CD4-positive, alpha-beta T cell (primary cell): ENCODE measurements at places on chromosomes 3 and 15.
A peak's percentile ranks its signal among the peaks of the same experiment; 100 is the strongest.

DNA sequence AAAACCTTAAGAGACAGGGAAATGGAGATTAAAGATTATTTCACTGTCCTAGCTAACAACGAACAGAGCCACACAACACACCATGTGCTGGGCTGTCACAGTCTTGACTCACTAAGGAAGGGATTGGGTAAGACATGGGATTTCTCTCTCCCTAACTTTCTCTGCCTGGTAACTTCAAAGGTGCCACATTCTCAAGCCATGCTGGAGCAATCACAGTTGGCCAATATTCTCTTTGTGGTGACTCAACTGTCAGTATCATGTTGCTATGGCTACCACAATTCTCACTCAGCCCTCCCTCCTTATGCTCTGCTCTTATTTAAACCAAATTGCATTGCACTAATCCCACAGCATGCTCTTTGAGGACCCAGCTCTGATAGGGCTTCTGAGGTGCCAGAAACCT lies 74.0 kb downstream of the OXNAD1 start:
- no peaks in the 10 kb centered on the region for H3K27me3 ChIP-seq
- no peak overlapping the region for H3K4me3 ChIP-seq
- H3K27ac ChIP-seq: peak overlapping the region; percentile 47

DNA sequence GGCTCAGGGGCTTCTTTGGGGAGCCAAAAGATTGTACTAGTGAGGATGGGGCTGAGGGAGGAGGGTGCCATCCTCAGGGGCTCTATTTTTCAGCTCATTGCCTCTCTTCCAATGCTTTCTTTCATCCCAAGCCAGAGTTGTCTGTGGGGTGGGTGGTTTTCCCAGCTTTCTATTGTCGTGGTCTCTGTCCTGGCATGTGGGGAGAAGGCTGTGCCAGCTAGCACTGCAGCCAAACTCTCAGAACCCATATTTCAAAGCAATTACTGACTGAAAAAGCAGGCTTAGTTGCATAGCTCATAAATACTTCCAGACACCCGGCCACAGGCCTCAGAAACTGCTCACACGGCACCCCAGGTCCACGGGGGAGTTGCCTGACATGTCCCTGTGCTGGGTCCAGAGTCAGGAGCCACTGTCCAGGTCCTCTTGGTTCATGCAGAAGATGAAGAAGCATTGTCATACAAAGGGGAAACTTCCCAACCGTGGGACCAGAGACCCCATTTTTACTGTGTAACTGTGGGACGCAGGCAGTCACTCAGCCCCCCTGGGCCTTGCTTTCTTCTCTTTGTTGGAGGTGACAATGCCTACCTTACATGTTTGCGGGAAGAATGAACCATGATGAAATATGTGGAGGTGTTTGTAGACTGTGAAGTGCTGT lies 27.6 kb downstream of the FGD5 start:
- H3K27ac ChIP-seq: no peak overlapping the region
- DNase-seq: no peak
- peaks cover 12% of the 10 kb centered on the region for H3K4me1 ChIP-seq
- H3K4me3 ChIP-seq: no peak overlapping the region

DNA sequence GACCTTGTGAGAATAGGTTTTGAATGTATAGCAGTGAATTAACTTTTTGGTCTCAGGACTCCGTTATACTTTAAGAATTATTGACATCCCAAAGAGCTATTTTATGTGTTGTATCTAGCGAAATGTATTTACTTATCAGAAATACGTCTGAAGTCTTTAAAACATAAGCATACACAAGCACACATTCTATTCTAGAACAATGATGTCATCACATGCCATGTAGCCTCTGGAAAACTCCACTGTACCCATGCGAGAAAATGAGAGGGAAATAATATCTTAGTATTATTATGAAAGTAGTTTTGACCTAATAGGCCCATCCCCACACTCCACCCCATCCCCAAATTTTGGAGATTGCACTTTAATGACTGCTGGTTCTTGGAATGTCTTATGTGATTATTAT lies 1.5 kb downstream of the POLR2M start:
- peaks cover 34% of the 10 kb centered on the region for H3K36me3 ChIP-seq
- H3K27ac ChIP-seq: peak overlapping the region; percentile 95
- H3K27me3 ChIP-seq: no peaks in the 10 kb centered on the region

DNA sequence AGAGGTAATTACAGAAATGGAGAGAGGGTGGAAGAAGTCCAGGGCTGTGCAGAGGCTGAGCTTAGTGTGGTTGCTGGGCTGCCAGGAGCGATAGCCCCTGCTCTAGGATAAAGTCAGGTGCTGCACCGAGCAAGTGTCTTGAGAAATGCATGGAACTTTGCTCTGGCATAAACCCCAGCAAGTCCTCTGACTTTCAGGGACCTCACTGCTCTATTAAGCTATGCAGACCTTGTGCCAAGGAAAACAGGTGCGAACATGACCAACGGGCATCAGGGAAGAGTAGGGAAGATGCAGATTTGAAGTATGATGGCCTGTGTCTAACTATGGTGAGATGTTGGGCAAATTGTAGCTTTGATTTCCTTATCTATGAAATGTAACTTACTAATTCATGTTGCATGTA lies 416.8 kb downstream of the NR2F2 start:
- DNase-seq: no peak
- no peak overlapping the region for H3K27ac ChIP-seq
- no peak overlapping the region for H3K4me3 ChIP-seq
- no peaks in the 10 kb centered on the region for H3K4me1 ChIP-seq
- H3K27me3 ChIP-seq: no peaks in the 10 kb centered on the region
- no peaks in the 10 kb centered on the region for H3K36me3 ChIP-seq

- no peaks in the 10 kb centered on the region for H3K36me3 ChIP-seq
- DNase-seq: no peak
- H3K27me3 ChIP-seq: no peaks in the 10 kb centered on the region
- H3K4me1 ChIP-seq: peaks cover 9% of the 10 kb centered on the region
- no peak overlapping the region for H3K4me3 ChIP-seq
Observed at GRCh38 chr3:160393346-160394008, 5.5 kb downstream of the IFT80 start.

- H3K36me3 ChIP-seq: no peaks in the 10 kb centered on the region
- no peak overlapping the region for H3K27ac ChIP-seq
- no peak overlapping the region for H3K4me3 ChIP-seq
- H3K27me3 ChIP-seq: no peaks in the 10 kb centered on the region
Observed at GRCh38 chr3:3625544-3626271, 173.5 kb upstream of the LRRN1 start.

DNA sequence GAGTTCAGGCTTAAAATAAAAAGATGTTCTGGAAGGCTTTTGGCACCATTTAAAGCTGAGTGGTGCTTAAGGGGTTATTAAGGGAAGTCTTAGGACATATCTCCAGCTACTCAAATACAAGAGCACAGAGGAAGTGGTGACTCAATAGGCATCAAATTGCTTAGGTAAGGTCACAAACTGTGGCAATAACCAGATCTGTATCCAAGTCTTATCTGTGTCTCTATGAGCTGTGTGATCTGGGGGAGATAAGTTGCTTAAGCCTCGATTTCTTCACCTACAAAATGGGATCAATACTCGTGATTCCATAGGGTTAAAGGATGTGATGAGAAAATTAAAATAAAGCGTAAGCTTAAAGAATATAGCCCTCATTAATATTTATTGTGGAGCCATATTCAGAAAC lies 7.6 kb downstream of the HDC start:
- no peak for DNase-seq
- H3K27me3 ChIP-seq: no peaks in the 10 kb centered on the region
- peaks cover 19% of the 10 kb centered on the region for H3K4me1 ChIP-seq
- no peaks in the 10 kb centered on the region for H3K36me3 ChIP-seq
- no peak overlapping the region for H3K27ac ChIP-seq

DNA sequence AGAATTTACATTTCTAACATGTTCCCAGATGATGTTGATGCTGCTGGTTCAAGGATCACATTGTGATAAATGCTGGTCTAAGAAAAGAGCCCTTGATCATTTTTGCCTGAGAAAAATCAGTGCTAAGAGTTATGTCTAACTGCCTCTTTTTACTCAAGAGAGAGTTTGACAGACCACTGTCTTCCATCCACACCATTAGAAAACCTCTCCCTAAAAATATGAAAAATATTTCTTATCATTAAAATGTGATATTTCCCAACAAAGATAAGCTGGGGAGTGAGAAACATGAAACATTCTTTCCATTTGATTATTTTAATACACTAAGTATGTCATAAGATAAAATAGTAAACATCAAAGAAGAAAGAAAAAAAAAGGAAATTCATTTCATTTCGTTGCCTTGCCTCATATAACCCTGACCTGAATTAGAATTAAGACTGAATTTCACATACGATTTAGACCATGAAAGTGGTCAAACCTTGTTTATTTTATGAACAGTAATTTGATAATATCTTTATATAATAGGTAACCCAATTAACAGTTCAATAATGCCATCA lies 471.8 kb upstream of the ARHGEF26 start:
- H3K4me1 ChIP-seq: no peaks in the 10 kb centered on the region
- H3K36me3 ChIP-seq: no peaks in the 10 kb centered on the region
- no peaks in the 10 kb centered on the region for H3K27me3 ChIP-seq
- H3K27ac ChIP-seq: no peak overlapping the region

GRCh38 chr15:77143616-77144015 lies 72.7 kb upstream of the TSPAN3 start:
- H3K4me1 ChIP-seq: no peaks in the 10 kb centered on the region
- H3K27me3 ChIP-seq: no peaks in the 10 kb centered on the region
- H3K4me3 ChIP-seq: no peak overlapping the region
- no peaks in the 10 kb centered on the region for H3K36me3 ChIP-seq
- H3K27ac ChIP-seq: no peak overlapping the region
- no peak for DNase-seq

- no peaks in the 10 kb centered on the region for H3K36me3 ChIP-seq
- DNase-seq: no peak
- H3K27me3 ChIP-seq: no peaks in the 10 kb centered on the region
- no peak overlapping the region for H3K4me3 ChIP-seq
- no peak overlapping the region for H3K27ac ChIP-seq
Observed at GRCh38 chr15:52098323-52098722, 14.3 kb downstream of the BCL2L10 start.

- H3K27me3 ChIP-seq: no peaks in the 10 kb centered on the region
- no peaks in the 10 kb centered on the region for H3K4me1 ChIP-seq
- H3K36me3 ChIP-seq: no peaks in the 10 kb centered on the region
- no peak overlapping the region for H3K27ac ChIP-seq
Observed at GRCh38 chr3:3771567-3771966, 27.7 kb upstream of the LRRN1 start.

GRCh38 chr3:54863366-54863765 lies 64.5 kb downstream of the LRTM1 start:
- H3K36me3 ChIP-seq: no peaks in the 10 kb centered on the region
- H3K27me3 ChIP-seq: no peaks in the 10 kb centered on the region
- DNase-seq: no peak
- no peaks in the 10 kb centered on the region for H3K4me1 ChIP-seq

- no peaks in the 10 kb centered on the region for H3K27me3 ChIP-seq
- H3K4me1 ChIP-seq: peaks cover 77% of the 10 kb centered on the region
- no peak overlapping the region for H3K4me3 ChIP-seq
- no peak for DNase-seq
Observed at GRCh38 chr15:68807249-68807648, 13.4 kb downstream of the ANP32A start.

GRCh38 chr3:45325676-45326075 lies 62.7 kb upstream of the LARS2 start:
- H3K4me1 ChIP-seq: peaks cover 4% of the 10 kb centered on the region
- no peak for DNase-seq
- H3K27ac ChIP-seq: no peak overlapping the region
- no peak overlapping the region for H3K4me3 ChIP-seq
- H3K36me3 ChIP-seq: no peaks in the 10 kb centered on the region
- H3K27me3 ChIP-seq: no peaks in the 10 kb centered on the region

DNA sequence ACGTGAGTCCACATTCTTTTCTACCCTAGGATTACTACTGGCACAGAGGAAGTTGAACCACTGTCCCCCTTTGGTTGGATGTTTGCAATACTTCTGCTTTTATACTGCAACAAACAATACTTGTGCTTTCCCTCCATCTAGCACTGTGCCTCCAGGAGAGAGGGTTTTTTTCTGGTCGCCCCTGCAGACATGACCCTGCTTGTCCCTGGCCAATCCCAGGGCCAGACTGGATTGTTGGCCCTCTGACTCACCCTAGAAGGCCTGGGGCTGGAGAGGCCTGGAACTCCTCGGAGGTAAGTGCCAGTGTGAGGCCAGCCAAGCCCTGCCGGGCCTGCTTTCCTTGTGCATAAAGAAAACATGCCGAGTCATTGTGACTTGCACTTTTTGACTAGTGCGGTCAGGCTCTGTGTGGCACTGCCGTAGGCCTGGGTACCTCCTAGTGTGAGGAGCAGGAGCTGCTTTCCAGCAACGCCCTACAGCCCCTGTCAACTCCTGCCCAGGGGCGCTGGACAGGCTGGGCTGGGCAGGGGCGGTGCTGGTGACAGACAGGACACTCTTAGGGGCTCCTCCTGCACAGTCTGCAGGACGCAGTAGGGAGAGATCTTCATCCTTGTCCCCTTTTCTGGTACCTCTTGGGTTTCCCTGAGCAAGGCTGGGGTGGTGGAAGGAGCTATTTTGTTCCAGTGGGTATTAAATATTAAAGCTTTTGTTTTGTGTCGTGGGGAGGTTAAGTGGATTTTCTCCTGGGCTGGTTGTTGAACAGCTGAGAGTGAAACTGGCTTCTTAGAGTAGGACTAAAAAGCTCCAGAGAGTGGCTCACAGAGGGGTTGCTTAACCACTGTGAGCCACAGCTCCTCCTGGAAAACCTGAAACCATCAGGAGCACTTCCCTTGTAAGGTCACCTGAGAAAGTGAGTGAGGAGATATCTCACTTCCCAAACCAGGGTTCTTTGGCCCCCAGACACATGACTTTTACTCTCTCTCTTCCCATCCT lies 14.4 kb upstream of the TKT start:
- H3K4me3 ChIP-seq: no peak overlapping the region
- no peaks in the 10 kb centered on the region for H3K4me1 ChIP-seq
- DNase-seq: peak; percentile 27
- no peaks in the 10 kb centered on the region for H3K36me3 ChIP-seq
- no peak overlapping the region for H3K27ac ChIP-seq

- peak; percentile 59 for DNase-seq
- no peak overlapping the region for H3K4me3 ChIP-seq
- H3K27me3 ChIP-seq: no peaks in the 10 kb centered on the region
- no peaks in the 10 kb centered on the region for H3K36me3 ChIP-seq
- H3K4me1 ChIP-seq: peaks cover 25% of the 10 kb centered on the region
Observed at GRCh38 chr3:170007031-170007663, 30.6 kb upstream of the GPR160 start.

GRCh38 chr3:38717355-38718240 lies 68.1 kb upstream of the SCN5A start:
- no peak overlapping the region for H3K27ac ChIP-seq
- no peaks in the 10 kb centered on the region for H3K4me1 ChIP-seq
- no peak for DNase-seq
- no peak overlapping the region for H3K4me3 ChIP-seq
